ENCODE measurements at places on chromosomes 13 and 19.

DNA sequence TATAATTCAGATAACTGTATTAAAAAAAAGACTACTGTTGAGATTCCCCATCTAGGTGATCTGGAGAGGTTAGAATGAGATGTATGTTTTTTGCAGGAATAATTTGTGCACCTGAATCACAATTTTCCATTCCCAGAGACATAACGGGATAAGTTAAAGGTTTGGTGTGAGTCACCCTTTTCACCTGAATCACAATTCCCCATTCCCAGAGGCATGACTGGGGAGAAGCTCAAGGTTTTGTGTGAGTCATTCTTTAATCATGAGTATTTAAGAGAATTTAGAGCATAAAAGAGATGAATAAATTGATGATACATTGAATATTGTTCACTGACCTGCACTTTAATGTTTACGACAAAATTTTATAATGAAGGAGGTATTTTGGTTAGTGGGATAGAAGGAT, 9.0 kb downstream of the OR7A5 start:
- DNase-seq = no peak

DNA sequence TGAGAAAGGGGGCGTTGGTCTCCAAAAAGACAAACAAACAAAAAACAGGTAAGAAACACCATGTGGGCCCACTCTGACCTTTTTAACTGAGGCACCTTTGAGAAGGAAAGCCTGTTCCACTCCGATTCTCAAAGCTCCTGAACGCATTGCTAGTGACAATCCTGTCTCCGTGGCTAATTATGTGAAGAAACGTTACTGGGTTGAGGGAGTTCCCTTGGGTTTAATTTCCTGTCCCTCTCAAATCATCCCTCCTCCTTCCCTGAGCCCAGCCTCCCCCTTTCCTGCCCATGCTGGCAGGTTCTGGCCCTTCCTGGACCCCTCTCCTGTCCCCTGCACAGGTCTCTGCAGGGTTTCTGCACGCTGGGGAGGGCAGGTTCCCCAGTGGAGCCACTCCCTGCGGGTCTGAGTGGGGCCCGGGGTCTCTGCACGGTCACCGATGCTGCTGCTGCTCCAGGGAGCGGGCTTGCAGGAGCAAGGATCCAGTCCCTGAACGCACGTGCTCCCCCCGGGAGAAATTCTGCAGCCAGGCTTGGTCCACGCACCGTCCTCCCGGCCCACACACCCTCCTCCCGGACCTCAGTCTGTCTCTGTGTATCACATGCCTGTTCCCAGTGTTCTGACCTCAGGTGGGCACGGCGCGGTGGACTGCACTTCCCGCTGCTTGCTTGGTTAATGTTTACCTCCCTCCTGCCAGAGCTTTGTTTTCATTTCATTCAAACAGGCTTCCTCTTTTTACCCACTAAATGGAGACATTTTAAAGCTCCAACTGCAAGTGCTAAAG, 76.4 kb upstream of the MCF2L start:
- DNase-seq = no peak

- no peak for DNase-seq
Observed at GRCh38 chr13:48234566-48235340, 1.7 kb downstream of the ITM2B start.

DNA sequence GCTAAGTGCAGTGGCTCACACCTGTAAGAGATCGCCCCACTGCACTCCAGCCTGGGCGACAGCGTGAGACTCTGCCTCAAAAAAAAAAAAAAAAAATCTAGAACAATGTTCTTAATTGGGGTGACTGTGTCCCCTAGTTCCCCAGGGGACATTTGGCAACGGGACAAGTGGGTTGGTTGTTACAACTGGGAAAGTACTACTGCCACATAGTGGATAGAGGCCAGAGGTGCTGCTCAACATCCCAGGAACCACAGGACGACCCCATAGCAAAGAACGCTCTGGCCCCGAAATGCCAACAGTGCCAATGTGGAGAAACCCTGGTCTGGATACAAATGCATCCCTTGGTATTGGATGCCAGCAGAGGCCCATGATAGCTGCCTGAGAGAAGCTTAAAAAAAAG, 11.8 kb downstream of the NLRP12 start:
- DNase-seq = no peak

DNA sequence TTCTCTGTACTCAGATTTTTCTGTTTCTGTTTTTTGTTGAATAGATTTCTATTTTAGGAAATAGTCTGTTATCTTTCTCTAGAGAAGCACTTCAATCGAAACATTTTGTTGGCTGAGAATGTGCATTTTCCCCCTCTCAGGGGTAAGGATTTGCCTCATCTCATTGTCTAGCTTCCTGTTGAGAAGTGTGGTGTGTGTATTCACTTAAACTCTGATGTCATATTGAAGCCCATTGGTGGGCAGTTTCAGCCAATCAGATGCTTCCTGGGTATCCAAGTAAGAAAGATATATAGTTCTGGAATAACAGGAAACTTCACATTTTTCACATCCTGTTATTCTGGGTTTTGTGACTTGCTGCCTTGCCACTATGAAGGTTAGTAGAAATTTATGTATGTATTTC, 87.6 kb downstream of the ARHGEF7 start:
- DNase-seq = no peak

DNA sequence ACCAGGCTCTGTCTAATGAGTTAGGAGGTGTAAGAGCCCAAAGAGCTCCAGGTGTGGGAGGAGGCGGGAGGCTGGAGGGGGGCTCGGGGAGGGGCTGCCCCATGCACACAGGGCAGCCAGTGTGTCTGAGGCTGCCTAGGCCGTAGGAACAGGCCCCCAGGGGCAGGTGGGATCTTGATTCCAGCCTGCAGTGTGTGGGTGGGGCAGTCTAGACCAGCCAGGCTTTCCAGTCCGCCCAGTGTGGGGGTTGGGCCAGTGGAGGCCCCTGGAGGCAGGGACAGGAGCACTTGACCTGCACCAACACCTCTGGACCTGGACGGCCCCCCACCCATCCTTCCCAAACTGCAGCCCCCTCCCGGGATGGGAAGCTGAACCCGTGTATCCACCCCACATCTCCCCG, 5.4 kb upstream of the CAMSAP3 start:
- no peak for DNase-seq

DNA sequence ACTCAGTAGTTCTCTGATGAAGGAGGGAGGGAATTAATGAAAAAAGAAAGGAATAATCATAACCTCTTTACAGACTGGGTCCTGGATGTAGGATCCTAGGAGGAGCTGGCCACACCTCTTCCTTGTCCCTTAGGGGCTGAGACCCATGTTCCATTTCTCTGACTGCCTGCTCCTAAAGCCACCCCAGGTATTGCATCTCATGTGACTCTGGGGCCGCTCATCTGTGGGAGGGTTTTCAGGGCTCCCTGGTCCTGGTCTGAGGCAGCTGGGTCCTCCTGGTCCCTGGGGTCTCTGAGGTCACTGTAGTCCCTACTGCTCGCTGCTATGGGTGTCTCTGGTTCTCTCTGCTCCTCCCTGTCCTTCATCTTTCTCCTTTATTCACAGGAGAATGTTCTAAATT, 2.9 kb downstream of the CEACAM21 start:
- DNase-seq = no peak

GRCh38 chr13:105247830-105248229, 1287.6 kb downstream of the EFNB2 start:
- DNase-seq = no peak

DNA sequence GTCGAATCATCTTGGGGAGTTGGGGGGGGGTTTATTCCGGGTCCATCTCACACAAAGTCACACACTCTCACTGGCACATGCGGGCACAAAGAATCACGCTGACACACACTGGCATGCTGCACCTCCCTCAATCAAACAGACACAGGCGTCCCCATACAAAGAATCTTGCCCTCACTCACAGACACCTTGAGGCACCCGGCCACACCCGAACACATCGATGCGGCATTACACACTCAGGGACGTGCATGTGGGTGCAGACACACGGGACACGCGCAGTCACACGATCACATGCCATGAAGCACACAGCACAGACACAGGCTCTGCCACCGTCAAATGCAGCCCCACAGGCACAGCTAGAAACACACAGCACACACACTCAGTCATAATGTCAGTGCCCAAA, 7.8 kb downstream of the NFIX start:
- DNase-seq = no peak

DNA sequence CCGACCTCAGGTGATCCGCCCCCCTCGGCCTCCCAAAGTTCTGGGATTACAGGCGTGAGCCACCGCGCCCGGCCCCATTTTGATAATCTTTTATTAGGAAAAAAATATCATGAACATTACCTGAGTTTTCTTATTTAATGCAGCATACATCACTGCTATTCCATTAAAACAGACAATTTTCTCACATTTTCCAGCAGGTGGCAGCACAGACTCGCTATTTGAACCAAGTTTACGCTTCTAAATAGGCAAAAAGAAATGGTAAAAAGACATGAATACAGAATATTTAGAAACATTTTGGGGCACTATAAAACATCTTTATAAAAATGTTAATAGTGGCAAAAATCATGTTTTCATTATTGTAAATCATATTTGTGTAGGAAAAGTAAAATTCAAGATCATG, 903.1 kb downstream of the SLITRK6 start:
- no peak for DNase-seq

DNA sequence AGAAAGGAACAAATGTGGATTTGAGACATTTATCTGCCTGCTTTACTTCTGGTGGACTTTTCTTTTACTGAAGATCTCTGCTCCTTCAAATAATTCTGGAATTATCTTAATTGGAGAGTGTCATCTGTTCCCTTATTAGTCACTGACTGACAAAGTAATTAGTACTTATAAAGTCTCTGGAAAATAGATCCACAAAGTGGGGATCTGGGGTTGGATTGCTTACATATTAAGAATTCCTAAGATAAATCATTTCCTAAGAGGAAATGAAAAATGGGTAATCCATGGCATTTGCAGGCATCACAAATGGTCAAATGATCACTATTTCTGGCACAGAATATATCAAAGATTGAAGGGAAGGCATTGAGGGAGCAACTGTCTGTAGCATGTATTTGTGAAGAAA, 137.4 kb upstream of the SLITRK5 start:
- no peak for DNase-seq

DNA sequence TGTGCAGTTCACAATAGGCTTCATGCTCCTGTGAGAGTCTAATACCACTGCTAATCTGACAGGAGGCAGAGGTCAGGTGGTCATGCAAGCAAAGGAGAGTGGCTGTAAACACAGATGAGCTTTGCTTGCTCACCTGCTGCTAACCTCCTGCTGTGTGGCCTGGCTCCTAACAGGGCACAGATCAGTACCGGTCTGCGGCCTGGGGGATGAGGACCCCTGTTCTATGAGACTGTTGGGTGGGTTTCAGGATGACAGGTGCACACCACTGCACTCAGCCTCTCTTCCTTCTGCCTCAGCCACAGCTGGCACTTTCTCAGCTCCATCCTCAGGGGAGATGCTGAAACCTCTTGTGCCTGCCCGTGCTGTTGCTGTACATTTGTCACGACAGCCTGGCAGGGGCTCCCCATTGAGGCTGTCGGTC, 9.7 kb downstream of the CLEC4G start:
- DNase-seq = no peak

DNA sequence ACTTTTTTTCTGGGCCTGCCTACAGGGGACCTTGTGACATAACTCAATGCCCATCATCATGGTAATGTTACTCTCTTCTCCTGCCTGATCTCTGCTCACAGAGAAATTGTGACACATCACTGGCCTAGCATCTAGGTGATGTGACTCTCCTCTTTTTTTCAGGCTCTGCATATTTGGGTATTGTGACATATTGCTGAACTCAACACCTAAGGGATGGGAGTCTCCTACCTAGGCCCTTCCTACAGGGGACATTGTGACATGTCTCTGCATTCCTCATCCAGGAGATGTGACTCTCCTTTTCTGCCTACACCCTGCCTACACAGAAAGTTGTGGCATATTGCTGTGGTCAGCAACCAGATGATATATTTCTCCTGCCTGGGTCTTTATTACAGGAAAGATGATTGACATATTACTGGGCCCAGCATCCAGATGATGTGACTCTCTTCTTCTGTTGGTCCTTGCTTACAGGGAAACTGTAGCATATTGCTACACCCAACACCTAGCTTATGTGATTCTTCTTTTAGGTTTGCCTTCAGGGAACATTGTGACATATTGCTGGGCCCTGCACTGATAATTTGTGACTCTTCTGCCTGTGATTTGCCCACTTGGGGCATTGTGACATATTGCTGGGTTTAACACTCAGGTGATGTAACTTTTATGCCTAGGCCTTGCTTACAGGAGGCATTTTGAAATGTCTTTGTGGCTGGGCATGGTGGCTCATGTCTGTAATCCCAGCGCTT, 21.0 kb upstream of the ZNF254 start:
- DNase-seq = no peak

GRCh38 chr13:43766725-43767124, 20.0 kb downstream of the ENOX1 start:
- DNase-seq = no peak

DNA sequence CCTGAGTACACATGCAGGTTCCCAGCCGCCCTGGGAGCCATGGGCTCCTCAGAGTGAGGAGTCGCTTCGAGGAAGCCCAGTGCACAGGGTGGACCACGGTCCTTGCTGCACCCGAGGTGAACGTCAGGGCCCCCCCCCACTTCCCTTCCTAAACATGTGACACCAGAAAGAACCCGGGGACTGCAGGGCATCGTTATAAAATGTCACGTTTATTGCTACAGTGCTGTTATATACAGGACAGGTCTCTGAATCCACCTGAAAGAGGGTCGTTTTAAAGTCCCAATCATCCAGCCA, 3.8 kb upstream of the UQCR11 start:
- no peak for DNase-seq

- DNase-seq = no peak
Observed at GRCh38 chr13:82993417-82993816, 888.9 kb downstream of the SLITRK1 start.

DNA sequence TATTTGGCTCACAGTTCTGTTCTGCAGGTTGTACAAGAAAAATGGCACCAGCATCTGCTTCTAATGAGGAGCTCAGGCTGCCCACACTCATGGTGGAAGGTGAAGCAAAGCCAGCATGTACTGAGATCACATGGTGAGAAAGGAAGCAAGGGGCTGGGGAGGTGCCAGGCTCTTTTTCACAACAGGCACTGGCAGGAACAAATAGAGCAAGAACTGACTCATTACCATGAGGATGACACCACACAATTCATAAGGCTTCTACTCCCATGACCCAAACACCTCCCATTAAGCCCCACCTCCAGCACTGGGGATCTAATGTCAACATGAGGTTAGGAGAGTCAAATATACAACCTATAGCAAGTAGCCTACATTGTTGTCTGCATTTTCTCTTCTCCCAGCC, 522.6 kb downstream of the RFC3 start:
- DNase-seq = no peak

GRCh38 chr13:101512650-101513049, 60.2 kb downstream of the ITGBL1 start:
- DNase-seq = no peak

DNA sequence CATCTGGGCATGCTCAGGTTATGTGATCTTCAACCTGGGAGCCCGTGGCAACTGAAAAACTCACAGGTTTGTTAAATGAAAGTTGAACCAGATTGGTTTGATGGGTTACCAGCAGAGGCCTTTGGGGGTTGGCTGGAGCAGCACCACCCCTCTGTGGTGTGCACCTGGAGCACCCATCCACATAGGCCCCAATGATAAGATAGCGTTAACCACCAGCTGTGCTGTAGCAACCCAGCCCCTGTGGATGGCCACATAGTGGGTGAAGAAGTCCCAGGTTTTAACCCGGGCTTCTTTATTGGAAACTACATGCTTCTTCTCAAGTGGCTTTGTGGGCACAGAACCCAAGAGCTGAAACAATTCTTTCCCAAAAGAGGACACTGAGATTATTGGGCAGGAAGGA, 22.6 kb upstream of the MTIF3 start:
- no peak for DNase-seq

- no peak for DNase-seq
Observed at GRCh38 chr19:30064771-30065494, 122.9 kb downstream of the URI1 start.

- no peak for DNase-seq
Observed at GRCh38 chr13:45336025-45336800, 4.8 kb downstream of the TPT1 start.

- no peak for DNase-seq
Observed at GRCh38 chr19:11964496-11964857, 363 bp upstream of the ZNF763 start.

Data from nucleus accumbens (tissue), 56 donors.